Activated naive CD4-positive, alpha-beta T cell treated with anti-CD3 and anti-CD28 coated beads, Interleukin-2, amount 50 U/mL, for 16 hours (primary cell): ENCODE measurements at places on chromosomes 16 and 17.
A peak's percentile ranks its signal among the peaks of the same experiment; 100 is the strongest.

DNA sequence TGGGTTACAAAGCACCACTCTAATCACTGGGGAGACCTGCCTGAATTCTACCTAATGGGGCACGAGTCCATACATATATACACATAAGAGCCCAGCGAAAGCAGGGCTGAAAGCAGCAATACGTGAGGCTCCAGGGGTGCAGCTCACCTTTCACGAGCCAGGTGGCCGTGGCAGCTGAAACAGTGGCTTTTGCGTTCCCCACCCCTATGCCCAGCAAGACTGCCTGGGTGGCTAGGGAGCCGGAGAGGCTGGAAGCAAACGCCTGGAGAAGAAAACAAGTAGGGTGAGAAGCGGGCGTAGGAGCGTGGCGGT is 618 bp downstream of the RUSF1 start:
- no peak for DNase-seq

DNA sequence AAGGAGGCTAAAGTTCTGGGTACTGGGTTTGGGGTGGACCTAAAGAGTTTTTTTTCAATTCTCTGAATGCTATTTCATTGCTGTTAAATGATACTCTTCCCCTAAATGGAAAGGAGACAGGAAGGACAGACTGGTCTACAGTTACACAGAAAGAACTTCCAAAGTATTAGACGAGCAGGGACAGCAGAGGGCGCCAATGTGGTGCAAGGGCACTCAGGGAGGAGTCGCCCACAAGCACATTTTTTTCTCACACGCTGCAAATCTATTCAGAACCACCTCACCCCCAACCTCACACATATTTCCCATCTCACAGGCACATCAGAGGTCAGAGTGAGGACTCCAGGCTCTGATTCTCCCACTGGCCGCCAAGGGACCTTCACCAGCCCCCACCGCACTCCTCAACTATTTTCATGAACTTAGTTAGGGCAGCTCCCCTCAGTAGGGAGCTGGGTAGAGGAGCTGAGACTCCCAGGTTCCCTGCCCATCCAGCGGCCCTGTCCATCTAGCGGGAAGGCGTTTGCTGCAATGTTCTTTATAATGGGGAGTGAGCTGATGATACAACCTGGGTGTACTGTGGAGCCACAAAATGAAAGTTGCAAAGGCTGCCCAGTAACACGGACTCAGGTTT is 6.8 kb upstream of the CA4 start:
- DNase-seq = peak; percentile 83

GRCh38 chr16:19184823-19185509 is 16.9 kb downstream of the SYT17 start:
- no peak for DNase-seq

DNA sequence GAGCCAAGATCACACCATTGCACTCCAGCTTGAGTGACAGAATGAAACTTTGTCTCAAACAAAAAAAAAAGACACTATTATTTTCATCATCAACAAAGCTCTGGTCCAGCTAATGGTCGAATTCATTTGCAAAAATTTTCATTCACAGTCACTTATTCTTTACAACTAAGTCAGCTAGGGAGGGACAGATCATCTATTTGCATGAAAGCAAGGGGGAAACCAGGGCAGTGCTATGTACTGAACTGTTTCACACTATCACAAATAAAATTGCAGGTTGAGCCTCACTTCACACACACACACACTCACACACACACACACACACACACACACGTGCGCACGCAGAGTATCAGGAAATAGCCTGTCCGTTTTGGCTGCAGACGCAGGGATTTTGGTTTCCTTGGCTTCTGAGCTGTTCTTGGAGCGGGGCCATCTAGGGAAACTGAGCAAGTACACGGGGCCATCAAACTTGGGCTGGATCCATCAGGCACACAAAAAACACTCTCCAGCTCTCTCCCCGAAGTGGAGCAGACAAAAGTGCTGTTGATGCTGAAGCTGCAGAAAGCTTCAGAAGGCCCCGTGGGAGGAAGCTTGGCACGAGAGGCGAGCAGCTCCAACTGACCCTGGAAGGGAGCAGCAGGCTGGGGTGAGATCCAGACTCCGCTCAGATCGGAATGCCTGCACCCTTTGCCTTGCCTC is 44.3 kb upstream of the HELZ start:
- no peak for DNase-seq

GRCh38 chr16:72355561-72355960 is 183.6 kb upstream of the PMFBP1 start:
- DNase-seq = no peak

- DNase-seq = peak; percentile 70
Observed at GRCh38 chr17:57243171-57243622, 13.1 kb upstream of the MSI2 start.

- DNase-seq = no peak
Observed at GRCh38 chr17:45220079-45220478, 1.6 kb upstream of the FMNL1 start.

- DNase-seq = no peak
Observed at GRCh38 chr16:67268136-67268579, 11.2 kb upstream of the PLEKHG4 start.

- no peak for DNase-seq
Observed at GRCh38 chr17:45406107-45406506, 26.6 kb downstream of the ARHGAP27 start.

DNA sequence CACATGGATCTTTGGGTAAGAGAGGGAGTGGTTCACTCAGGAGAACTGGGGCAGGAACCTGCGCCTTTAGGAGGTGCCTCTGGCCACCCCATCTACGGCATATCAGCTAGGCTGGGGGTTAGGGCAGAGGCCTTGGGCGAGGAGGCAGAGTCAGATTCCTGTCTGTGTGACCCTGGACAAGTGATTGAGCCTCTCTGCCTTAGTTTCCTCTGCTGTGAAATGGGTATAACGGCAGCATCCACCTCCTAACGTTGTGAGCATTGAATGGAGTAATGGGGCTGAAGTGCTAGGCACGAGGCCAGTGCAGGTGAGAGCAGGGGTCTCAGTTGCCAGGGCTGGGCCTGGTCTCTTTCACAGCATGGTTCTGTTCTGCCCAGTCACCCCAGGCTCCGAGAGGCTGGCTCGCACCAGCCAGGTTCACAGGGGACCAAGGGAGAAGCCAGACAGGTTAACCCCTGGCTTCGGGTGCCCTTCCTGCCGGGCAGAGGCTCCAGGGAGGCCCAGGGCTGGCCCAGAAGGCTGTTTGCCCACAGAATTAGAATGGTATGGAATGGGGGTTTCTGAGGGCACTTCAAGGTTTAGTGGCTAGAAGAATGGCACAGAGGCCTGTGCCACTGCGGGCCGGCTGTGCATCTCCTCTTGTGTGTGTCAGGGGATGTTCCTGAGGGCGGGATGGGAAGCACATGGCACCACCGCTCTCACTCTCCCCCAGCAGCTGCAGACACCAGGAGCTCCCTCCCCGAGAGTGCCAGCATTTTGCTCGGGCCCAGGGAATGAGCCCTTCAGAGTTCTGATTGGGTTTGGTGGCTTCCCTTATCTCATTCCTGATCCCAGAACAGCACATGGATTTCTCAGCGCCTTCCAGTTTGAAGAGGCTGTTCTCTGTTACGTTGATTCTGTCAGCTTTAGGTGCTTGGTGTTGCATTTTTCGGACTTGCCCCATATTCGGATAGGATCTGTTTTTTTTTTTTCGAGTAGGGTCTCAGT is 23.8 kb downstream of the UNC13D start:
- DNase-seq = no peak

DNA sequence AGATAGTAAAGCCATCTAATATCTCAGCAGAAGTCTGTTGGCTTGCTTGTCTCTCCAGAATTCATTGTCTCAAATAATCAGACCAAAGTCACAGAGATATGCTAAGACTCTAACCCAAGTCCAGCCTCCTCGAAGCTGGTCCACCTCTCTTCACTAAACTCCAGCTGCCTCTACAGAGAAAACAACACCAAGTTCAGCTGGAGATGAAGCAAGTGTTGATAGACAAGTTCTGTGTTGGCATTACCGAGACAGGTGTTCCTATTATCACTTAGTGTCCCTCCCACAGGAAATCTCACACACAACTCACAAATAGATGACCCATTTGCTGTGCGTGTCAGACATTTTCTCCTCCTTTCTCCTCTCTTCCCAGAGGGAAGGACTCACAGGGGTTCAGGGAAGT is 164.4 kb upstream of the ANKFN1 start:
- no peak for DNase-seq

GRCh38 chr16:83541231-83541630 is 266.5 kb upstream of the HSBP1 start:
- DNase-seq = no peak

DNA sequence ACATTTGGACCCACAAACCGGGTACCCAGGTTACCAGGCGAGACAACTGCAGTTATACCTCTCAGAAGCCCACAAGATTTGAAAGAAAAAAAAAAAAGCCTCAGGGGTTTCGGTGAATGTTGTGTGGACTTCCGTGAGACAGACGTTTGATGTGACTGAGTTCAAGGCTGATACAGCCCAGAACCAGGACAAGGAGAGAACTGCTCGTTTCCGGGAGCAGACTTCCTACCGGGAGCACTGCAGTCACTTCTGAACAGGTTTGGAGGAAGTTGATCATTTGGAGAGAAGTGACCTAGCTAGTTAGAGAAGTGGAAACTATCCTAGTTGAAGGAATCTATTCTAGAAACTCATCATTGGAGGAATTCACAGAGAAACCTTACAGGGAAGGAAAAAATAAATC is 847 bp downstream of the CKLF start:
- DNase-seq = no peak

- no peak for DNase-seq
Observed at GRCh38 chr17:9389111-9389527, 186.5 kb downstream of the STX8 start.

- no peak for DNase-seq
Observed at GRCh38 chr17:63997341-63998048, 656 bp upstream of the PRR29 start.

- no peak for DNase-seq
Observed at GRCh38 chr17:32275060-32276042, 9.7 kb downstream of the RHBDL3 start.

DNA sequence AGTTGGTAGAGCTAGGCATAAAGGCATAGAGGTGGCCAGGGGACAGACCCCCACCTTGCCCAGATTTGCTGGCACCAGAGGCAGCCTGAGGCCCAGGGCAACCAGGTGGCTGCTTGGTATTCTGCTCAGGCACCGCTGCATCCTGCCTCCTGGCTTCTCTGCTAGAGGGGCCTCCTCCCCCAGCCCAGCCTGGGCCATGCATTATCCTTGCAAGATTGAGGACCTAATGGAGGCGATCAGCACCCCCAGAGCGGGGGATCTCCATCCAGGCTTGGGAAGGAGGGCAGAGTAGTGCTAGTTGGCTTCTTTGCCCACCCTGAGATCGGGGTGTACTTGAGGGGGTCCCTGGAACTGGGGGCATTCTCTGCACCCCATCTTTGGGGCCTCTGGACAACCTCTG is 23.8 kb downstream of the CDK5RAP3 start:
- no peak for DNase-seq

- no peak for DNase-seq
Observed at GRCh38 chr16:88282564-88283395, 100.0 kb upstream of the ZNF469 start.

GRCh38 chr16:30075503-30076275 is at the start of gene PPP4C:
Gene PPP4C, plus strand, starts transcription at chr16:30075994. Its CDS starts 384 bp downstream, at chr16:30076378.
- peak; percentile 91 for DNase-seq
